Placental pericyte (primary cell): ENCODE measurements at places on chromosomes 3 and 15. TPM values are rescaled to one million over a fixed set of nuclear protein-coding genes. Genes with fewer than 3 reads are reported as not detected.

QRICH1 gene
- 139 and 158 TPM in 2 replicates for total RNA-seq

MAN2A2 gene
- total RNA-seq: 13.8 and 20.8 TPM in 2 replicates

WNT5A gene
- 128 and 1,124 TPM in 2 replicates for total RNA-seq

NLGN1 gene
- total RNA-seq: 0.44 and 6.7 TPM in 2 replicates

GOLGA8S gene
- total RNA-seq: not detected in 2 replicates

SPATA12 gene
- total RNA-seq: not detected in 2 replicates

IMPG2 gene
- total RNA-seq: 0.14 and 0.22 TPM in 2 replicates

MOBP gene
- not detected in 2 replicates for total RNA-seq

GPR156 gene
- total RNA-seq: 0.44 and 1.4 TPM in 2 replicates

COL6A5 gene
- total RNA-seq: under 0.01 and 0.14 TPM in 2 replicates

CELSR3 gene
- 1.1 and 2.4 TPM in 2 replicates for total RNA-seq

AP3B2 gene
- 0.86 and 1.8 TPM in 2 replicates for total RNA-seq
